ENCODE measurements at places on chromosomes 11 and 22.
A peak's percentile ranks its signal among the peaks of the same experiment; 100 is the strongest.

GRCh38 chr22:46028106-46028991 lies 51.4 kb upstream of the WNT7B start:
- no peak for DNase-seq

- no peak for DNase-seq
Measured at GRCh38 chr22:33573479-33573878, 346.8 kb downstream of the LARGE1 start.

- peak; percentile 29 for DNase-seq
Measured at GRCh38 chr22:31451709-31452571, 37.7 kb downstream of the EIF4ENIF1 start.

DNA sequence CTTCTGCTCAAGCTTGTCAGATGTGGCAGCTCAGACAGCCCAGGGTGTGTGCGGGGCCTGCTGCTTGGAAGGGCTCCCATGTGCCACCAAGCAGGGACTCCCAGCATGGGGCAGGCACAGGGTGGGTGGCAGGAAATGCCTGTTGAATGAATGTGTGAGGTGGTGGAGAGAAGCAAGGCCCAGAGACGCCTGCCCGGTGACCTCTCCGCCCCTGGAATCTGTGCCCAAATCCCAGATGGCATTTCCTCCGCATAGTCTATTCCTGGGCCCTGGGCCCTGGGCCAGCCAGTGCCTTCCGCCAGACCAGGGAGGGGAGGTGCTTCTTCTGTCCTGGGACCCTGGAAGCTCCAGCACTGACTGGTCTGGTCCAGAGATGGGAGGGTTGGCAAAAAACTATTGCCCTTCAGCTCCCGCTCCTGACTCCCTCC lies 3.7 kb downstream of the CST6 start:
- no peak for DNase-seq

- DNase-seq: no peak
Measured at GRCh38 chr22:19641983-19642451, 72.3 kb upstream of the SEPTIN5 start.

DNA sequence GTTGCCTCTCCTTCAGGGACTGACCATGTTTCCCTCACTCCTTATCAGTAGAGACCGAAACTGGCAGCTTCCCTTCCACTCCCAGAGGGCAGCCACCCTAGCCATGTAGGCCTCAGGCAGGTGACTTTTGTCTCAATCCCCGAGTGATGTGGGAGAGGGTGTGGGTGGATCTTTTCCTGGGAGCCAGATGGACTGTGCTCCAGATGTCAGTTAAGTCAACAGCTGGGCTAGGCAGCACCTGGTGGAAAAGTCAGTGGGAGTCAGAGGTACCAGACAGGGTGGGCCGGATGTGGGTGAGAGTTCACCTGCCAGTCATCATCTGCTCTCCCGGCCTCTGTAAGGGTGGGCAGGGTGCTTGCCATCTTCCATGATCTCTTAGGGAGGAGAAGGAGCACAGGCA lies 1.9 kb downstream of the BANF1 start:
- DNase-seq: no peak

- DNase-seq: peak; percentile 21
Measured at GRCh38 chr22:41822317-41823057, 10.4 kb upstream of the SREBF2 start.

- no peak for DNase-seq
Measured at GRCh38 chr11:120548682-120549209, 37.2 kb downstream of the GRIK4 start.

GRCh38 chr22:35458547-35459422 lies 58.8 kb downstream of the MCM5 start:
- DNase-seq: no peak

DNA sequence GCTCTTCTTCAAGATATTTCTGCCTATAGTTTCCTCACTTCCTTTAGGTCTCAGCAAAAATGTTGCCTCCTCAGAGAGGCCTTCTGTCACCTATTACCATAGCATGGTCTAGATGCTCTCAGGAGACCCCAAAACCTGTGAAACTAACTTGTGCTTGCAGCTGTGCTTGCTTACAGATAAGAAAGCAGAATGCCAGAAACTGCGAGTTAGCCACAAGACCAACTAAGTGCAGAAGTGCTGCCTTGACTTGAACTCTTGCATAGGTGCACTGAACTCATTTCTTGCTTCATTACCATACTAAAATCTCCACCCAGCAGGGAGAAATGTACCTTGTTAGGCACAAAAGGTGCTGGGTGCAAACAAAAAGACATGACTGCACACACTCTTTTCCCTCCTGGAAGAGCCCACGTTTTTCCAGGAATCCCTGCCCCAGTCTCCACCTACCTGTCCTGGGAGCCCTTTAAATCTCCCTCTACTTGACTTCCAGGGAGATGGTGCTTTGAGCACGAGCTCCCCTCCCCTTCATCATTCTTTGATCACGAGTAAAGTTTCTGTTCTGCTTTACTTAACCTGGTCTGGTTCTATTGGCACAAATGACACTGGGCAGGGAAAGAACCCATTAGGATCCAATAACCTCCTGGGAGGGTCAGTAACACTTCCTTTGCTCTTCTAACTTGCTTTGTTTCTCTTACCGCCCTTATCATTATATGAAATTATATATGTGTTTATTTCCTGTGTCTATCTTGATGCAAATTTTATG lies 137.7 kb upstream of the DDI1 start:
- peak; percentile 33 for DNase-seq

GRCh38 chr22:48450188-48450825 lies 1377.4 kb downstream of the BRD1 start:
- DNase-seq: peak; percentile 91

DNA sequence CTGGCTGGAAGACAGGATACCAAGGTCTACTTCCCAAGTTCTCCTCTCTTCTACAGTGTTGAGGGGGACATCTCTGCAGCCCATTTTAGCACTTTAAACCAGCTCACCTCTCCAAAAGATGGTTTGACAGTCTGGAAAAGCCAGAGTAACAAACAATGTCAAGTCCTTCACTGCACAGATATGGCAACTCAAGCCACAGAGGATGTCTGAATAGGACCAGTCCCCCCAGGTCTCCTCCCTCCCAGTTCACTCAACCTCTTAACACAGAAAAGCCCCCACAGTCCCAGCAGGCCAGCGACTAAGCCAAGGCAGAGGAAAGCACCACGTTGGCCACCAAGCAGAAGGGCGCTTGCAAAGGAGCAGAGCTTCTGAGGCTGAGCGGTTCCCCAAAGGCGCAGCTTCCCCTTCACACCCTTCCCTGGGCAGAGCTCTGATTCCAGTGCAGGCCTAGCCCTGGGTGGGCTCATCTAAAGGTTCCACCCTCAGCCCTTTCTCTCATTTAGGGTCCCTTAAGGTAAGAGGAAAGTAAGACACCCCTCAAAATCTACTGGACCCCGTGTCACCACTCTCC lies 62.7 kb downstream of the PAK1 start:
- peak; percentile 30 for DNase-seq

DNA sequence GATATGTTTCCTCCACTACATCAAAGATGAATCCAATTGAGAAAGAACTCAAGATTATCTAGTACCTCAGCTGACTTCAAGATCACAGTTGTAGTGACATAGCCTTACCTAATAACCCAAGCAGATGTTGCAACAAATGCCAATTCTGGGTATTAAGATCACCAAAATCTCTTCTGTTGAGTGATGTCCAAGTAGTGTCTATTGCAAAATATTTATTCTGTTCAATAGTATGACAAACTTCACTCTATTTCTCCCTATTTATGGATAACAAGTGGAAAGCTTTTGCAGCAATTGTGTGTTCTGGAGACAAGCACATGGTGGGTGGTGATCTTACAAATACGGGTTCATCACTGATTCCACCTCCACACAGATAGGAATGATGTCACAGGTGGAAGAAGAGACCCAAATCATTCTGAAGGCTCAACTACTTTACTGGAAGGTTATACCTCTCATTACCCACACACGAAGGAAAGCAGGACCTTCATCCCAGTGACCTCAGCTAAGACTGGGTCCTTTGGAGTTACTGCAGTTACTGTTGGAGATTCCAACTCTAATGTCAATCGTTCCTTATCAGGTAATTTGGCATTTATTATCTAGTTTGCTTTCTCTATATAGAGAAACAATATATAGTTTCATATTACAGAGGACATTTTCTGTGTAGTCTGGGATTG lies 72.0 kb downstream of the CD44 start:
- peak; percentile 53 for DNase-seq

GRCh38 chr11:121884626-121885025 lies 231.4 kb downstream of the BLID start:
- no peak for DNase-seq

GRCh38 chr11:67366961-67367760 lies 6.2 kb downstream of the CLCF1 start:
- DNase-seq: no peak

DNA sequence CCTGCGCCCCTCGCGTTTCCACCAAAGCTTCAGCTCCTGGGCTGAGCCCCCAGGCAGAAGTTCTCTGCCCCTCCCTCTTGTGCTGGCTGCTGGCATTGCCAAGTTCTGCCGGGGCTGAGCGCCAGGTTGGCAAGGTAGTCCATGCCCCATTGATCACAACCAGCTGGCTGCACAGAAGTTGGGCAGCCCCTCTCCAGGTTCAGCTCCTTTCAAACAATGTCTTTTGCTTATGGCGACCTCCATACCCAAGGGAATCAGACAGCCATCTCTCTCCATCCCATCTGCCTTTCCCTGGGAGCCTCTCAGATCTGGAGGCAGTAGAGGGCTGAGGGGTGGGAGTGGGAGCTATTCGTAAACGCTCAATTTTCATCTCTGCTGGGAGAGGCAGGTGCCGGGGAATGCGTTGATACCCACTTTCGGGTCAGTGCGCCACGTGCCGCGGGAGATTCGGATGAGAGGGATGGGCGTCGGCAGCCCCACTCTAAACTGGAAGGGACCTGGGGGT lies 1.5 kb downstream of the ADAMTS8 start:
- no peak for DNase-seq

DNA sequence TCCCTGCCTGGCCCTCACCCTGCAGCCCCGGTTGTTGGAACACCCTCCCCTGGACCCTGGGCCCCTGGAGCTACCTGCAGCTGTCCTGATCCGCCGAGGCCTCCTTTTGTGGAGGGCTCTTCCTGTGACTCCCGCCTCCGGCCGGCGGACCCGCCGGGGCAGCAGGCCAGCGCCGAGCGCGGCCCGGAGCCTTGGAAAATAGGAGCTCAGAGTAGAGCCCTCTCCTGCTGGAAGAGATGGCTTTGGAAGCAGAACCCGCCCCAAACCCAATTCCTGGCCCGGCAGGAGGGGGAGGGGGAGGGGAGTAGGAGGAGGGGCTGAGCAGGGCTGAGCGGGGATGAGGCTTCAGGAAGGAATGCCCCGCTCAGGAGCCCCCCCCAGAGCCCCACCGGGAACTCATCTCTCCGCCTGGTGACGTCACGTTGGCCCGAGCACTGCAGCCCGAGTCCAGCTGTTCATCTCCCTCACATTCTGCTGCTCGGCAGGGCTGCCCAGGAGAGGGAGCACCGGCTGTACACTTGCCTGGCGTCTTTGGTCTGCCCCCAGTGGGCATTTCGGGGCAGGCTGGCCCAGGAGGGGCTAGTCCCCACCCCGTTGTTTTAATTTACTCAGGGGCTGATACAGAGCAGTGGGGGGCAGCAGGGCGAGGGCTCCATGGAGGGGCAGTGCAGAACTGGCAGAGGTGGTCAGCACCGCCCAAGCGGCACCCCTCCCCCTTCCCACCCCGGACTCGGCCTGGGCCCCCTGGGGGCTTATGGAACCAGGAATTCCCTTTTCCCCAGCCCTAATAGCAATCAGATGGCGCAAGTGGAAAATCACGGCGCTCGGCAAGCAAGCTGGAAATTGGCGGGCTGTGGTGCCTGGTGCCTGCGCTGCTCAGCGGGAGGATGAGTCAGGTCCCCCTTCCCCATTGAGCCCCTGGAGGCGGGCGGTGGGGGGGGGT lies at the start of gene MRGPRF:
Gene MRGPRF, minus strand, starts transcription at position 238 of the 943 bp plus-strand sequence. CDS start 3,345 bp downstream, outside the sequence.
- no peak for DNase-seq

DNA sequence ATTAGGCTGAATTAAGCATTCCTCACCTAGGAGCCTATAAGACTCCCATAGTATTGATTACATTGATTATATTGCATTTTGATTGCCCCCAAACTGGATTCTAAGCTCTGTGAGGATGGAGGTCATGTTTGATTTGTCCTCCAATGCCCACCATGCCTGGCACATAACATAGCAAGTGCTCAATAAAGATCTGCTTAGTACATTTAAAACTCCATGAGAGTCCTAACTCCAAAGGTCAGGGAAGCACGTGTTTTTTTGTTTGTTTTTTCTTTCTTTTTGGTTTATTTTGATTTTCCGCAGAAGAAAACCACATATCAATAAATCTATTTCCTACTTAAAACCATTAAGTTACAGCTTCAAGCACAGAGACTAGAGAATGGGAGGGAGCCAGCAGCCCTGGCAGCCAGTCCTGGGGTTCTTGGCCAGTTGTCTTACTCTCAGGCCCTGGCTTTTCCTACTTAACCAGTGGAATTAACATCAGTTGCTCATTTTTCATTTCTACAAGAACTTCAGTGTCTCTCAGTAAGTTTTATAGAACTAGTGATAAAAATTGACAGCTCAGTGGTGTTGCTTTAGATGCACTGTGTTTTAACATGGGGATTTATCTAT lies 429.9 kb upstream of the CCDC90B start:
- DNase-seq: no peak

DNA sequence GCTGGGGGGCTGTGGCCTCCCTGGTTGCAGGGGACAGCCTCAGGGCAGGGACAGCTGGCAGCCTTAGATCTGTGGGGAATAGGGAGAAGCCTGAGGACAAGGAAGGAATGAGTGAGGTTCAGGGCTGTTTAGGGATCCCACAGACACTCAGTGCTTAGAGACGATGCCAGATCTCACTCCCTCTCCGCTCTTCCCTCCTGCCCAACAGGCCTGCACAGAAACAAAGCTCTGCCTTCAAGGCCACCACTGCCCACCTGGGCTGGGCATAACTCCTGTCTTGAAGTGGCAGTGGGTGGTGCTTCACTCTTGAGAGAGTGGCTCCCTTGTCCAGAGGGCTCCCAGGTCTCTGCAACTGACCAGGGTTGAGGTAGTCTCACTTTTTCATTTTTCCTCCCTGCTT lies 13.1 kb upstream of the CENATAC start:
- no peak for DNase-seq

- no peak for DNase-seq
Measured at GRCh38 chr11:105206633-105207032, 67.1 kb upstream of the CARD18 start.

GRCh38 chr22:39306456-39307361 lies 12.7 kb downstream of the RPL3 start:
- peak; percentile 32 for DNase-seq

DNA sequence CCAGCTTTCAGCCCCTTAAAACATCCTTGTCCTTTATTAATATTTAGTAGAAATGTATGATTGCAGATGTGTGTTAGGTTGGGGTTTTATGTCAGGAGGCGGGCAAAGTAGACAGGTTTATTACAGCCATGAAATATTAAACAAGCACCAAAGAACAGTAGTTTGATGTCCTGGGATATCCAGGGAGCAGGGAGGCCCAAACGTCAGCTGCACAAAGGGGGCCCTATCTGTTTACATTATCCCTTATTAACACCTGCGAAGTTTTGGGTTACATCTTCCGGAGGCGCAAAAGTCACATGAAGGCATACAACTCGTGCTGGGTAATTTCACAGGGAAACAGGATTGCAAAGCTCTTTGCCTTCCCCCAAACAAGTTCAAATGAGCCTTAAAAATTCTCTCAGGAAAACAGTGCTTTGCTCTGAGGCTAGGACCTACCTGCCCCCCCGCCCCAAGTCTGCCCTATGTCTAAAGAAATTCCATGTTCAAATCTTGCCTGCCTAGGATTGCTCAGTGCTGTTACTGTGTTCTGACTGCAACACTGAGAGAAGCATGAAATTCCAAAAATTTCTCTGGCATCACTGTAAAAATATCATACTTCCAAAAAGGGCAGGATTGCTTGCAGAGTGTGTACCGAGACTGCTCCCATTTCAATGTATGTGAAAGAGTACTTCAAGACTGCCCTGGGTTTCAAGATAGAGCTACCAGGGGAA lies 8.9 kb downstream of the MN1 start:
- no peak for DNase-seq

Data from MV-4-11 (cell line).